H9 (cell line): ENCODE measurements at places on chromosomes 1 and 21. TPM values are rescaled to one million over a fixed set of nuclear protein-coding genes. Genes with fewer than 3 reads are reported as not detected.

The RXRG gene
- total RNA-seq, result not detected in 2 replicates

The TRIM67 gene
- total RNA-seq, result not detected in 2 replicates

The RBM11 gene
- 1.7 and 2.8 TPM in 2 replicates for total RNA-seq

The PAX7 gene
- 0.09 and 0.15 TPM in 2 replicates for total RNA-seq

The SPRR1B gene
- not detected in 2 replicates for total RNA-seq

- no peaks in the 10 kb centered on the region for H3K36me3 ChIP-seq
- no peak overlapping the region for H3K27ac ChIP-seq
- H3K4me3 ChIP-seq, result peak overlapping the region; percentile 86
- no peaks in the 10 kb centered on the region for H3K4me1 ChIP-seq
- peak; percentile 86 for DNase-seq
Observed at GRCh38 chr21:44012474-44013379, 618 bp downstream of the TRAPPC10 start.

GRCh38 chr1:42953182-42954180 is 5.2 kb downstream of the SLC2A1 start:
- H3K27ac ChIP-seq, result no peak overlapping the region
- H3K4me1 ChIP-seq, result peaks cover 13% of the 10 kb centered on the region
- H3K27me3 ChIP-seq, result no peaks in the 10 kb centered on the region

DNA sequence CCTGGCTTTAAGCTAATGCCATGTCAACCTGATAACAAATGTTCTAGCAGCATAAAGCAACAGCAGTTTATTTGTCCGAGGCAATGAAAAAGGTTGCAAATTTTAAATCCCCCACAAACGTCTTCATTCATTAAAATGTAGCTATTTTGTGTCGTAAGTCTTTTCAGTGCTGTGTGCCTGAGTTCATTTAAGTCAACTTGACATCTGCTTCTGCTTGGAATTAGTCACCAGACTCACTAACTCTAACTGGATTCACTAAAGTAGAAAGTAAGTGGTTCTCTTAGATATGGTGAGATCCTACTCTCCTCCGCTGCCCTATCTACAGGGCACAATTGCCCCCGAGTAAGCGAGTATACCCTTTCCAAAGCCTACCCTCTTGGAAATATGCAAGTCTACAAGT is 118.4 kb upstream of the CHRM3 start:
- no peak overlapping the region for H3K27ac ChIP-seq
- H3K27me3 ChIP-seq, result no peaks in the 10 kb centered on the region
- no peaks in the 10 kb centered on the region for H3K36me3 ChIP-seq
- no peak overlapping the region for H3K4me3 ChIP-seq
- no peaks in the 10 kb centered on the region for H3K4me1 ChIP-seq

- H3K4me1 ChIP-seq, result no peaks in the 10 kb centered on the region
- H3K27me3 ChIP-seq, result no peaks in the 10 kb centered on the region; the same call in 1 of the 2 replicates
- no peak overlapping the region for H3K27ac ChIP-seq
Observed at GRCh38 chr1:118275472-118276115, 90.6 kb upstream of the SPAG17 start.

- H3K4me1 ChIP-seq, result 0 out of 2 replicates have a peak, but pooled peaks cover 7% of the 10 kb centered on the region
- no peak for DNase-seq
- no peak overlapping the region for H3K4me3 ChIP-seq
- H3K36me3 ChIP-seq, result no peaks in the 10 kb centered on the region
- no peak overlapping the region for H3K27ac ChIP-seq
- no peaks in the 10 kb centered on the region for H3K27me3 ChIP-seq
Observed at GRCh38 chr1:185695299-185695698, 38.9 kb upstream of the HMCN1 start.

- no peak overlapping the region for H3K4me3 ChIP-seq
- no peak overlapping the region for H3K27ac ChIP-seq
- H3K27me3 ChIP-seq, result no peaks in the 10 kb centered on the region
- no peak for DNase-seq
Observed at GRCh38 chr21:37503848-37504467, 137.4 kb downstream of the DYRK1A start.

DNA sequence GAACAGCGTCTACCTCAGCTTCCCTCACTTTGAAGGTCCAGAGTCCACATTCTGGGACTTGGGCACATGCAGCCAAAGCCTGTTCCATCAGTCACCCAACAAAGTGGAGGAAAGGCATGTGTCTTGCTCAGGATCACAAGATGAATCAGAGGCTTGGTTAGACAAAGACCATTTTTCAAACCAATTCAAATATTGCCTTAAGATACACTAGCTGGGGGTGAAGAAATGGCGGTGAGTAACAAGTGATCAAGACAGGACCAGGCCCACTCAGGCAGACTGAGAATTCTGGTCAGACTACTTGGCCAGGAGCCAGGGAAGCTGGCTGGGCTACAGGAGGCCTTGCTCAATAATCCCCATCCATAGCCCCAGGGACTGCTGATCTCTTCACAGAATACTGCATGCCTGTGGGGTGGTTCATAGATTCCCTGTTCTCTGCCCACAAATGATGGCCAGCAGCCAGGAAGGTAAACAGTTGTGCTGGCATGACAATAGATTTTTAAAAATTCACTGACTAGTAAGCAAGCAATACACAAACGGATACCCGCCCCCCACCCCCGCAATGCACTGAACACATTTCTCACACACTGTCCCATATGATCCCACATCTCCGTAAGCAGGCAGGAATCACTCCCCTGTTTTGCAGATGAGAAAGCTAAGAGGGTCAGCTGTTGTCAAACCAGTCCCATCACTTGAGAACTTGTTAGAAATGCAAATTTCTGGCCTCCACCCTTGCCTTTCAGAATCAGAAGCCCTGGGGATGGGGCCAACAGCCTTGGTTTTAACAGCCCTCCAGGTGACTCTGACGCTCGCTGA is 27.2 kb downstream of the ERI3 start:
- DNase-seq, result peak; percentile 58
- no peaks in the 10 kb centered on the region for H3K27me3 ChIP-seq
- no peak overlapping the region for H3K27ac ChIP-seq
- peaks cover 20% of the 10 kb centered on the region for H3K36me3 ChIP-seq
- no peak overlapping the region for H3K4me3 ChIP-seq
